Stimulated activated CD4-positive, alpha-beta T cell treated with anti-CD3 and anti-CD28 coated beads, TNF-alpha, amount 100 ng/mL, for 48 hours (primary cell): ENCODE measurements at places on chromosomes 7 and 10.

DNA sequence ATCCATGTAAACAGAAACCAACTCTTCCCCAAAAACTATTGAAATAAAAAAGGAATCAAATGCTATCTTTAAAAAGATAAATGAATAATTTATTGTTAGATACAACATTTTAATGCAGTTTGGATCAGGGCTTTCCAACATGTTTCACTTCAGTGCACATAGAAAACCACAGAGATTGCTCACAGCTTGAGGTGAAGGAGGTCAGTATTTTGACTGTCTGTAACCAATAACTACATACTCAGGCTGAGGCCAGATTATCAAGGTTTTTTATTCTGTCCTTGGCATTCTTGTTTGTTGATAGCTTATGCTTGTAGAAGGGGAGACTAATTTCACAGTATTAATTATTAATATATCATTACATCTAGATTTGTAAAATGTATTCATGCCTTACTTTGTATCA is 195.5 kb downstream of the PRKG1 start:
- DNase-seq: no peak

DNA sequence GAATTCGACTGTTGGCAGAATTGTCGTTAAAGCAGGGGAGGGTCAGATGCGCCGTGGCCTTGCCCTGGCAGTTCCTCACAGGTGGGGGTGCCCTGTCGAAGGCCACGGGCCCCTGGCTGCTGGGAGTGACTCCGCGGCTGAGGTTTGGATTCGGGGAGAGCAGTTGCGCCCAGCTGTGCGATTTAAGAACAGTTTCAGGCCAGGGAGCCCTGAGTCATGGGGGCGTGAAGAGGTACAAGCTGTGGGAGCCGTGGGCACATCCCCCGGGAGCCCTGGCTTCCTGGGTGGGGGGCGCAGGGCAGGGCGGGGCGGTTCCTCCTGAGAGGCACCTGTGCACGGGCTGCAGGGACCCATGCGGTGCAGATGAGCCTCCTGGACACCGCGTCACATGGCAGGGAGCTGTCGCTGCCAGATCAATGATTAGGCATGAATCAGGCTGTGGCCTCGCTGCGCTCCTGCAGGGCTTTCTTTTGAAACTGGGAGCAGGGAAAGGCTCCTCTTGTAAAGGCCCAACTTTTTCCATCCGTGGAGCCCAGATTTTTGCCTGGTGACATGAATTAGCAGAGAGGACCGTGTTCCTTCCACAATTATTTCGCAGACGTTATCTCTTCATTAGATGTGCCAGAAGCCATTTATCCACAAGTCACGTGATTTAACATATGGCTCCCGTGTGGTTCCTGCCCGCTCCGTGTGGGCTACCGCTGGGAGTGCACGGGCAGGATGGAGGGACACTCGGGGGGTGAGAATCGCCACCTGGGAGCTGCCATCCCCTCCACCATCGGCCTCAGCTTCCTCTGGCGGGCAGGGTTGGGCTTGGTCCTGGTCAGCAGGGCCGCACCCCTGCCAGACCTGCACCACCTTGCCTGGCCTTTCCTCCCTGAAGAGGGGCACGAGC is 918 bp downstream of the PWWP2B start:
- DNase-seq: no peak

DNA sequence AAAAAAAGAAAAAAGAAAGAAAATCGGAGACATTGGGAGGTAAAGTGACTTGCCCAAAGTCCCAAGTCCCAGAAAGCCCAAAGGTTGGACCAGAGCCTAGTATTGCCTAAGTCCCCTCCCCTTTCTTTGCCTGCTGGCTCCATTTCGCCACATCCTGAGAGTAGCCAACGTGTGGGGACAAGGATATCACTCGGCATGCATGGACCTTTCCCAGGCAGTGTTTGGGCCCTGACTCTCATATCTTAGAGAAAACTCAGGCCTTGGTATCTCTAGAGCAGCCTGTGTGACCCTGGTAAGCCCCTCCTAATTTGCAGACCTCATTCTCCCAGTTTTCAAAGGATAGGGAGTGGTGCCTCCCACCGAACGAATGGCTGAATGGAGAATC is 294.2 kb upstream of the ZMIZ1 start:
- no peak for DNase-seq

GRCh38 chr10:73456187-73456890 is 23.0 kb upstream of the MSS51 start:
- no peak for DNase-seq

- no peak for DNase-seq
Measured at GRCh38 chr10:129341087-129341486, 126.0 kb upstream of the MGMT start.

- no peak for DNase-seq
Measured at GRCh38 chr10:105734479-105734878, 1093.4 kb downstream of the SORCS3 start.

DNA sequence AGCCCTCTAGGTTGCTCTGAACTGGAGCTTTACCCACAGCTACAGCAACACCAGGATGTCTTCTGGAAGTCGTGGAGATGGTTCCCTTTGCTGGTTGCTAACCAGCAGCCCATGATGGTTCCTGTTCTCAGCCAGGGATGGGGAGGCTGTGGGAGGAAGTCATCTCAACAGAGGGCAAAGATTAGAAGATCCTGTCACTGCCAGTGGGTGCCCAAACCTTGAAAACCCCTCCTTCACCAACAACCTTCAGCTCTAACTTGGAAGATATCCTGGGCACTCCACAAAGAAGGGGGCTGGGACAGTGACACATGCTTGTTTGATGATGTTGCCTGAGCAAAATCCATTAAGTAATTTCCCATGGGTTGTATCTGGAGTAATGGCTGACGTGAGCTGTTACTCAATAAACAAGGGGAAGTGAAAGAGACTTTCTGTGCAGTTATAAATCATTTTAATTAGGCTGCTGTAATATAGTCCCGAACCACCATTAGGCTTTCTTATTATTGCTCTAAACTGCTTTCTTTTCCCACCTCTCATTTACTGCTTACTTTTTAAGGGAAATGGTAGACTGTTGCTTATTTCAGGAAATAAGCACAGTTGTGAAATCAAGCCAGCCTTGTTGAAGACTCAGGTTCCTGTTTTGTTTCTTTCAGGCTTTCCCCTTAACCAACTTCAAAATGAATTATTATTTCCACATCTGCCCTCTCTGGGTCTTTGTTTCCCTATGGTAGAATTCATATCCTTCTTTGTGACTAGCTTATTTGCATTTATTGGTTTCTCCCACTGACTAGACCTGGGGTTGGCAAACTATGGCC is 124.8 kb downstream of the PPP1R17 start:
- no peak for DNase-seq

GRCh38 chr10:123044391-123044790 is 35.6 kb downstream of the ACADSB start:
- DNase-seq: no peak

GRCh38 chr10:123464430-123465323 is 201.5 kb upstream of the GPR26 start:
- DNase-seq: no peak

GRCh38 chr10:92873029-92873428 is 24.7 kb downstream of the EXOC6 start:
- no peak for DNase-seq
